ENCODE measurements at places on chromosomes 5 and 9.

GRCh38 chr5:73129143-73129542 is 8.8 kb downstream of the TMEM171 start:
- DNase-seq = no peak

- DNase-seq = no peak
Measured at GRCh38 chr5:175856408-175857100, 14.8 kb upstream of the CPLX2 start.

GRCh38 chr9:125889476-125890419 is 142.6 kb downstream of the PBX3 start:
- DNase-seq = peak; percentile 47

DNA sequence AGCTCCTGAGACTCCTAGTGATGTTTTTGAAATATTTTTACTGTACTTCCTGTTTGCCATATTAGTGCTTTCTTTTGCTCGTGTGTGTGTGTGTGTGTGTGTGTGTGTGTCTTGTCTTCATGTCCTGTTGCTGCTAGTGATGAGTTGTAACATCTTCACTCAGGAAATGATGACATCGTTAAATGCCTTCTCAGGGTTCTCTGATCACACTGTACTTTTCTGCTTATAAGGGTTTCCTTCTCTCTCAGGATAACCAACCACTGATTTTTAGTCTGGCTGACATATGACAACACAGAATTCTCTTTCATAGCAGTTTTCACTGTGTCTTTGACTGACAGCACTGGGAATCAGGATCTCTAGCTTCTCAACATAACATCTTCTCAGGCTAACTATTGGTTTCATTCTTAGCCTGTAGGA is 16.1 kb downstream of the SV2C start:
- no peak for DNase-seq

DNA sequence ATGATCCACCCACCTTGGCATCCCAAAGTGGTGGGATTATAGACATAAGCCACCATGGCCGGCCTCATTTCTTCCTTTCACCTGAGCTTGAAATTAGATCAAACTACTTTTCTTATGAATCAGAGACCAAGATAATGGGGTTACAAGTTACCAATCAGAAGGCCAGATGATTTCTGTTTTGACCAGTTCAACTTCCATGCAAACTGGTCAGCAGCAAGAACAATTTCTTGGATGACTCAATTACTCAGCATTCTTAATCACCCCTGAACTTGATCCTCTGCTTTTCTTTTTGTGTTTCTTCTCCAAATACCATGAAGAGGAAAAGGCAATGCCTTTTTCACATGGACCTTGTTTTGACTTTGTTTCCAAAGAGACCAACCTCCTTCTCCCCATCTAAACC is 10.0 kb upstream of the PLIN2 start:
- DNase-seq = no peak

DNA sequence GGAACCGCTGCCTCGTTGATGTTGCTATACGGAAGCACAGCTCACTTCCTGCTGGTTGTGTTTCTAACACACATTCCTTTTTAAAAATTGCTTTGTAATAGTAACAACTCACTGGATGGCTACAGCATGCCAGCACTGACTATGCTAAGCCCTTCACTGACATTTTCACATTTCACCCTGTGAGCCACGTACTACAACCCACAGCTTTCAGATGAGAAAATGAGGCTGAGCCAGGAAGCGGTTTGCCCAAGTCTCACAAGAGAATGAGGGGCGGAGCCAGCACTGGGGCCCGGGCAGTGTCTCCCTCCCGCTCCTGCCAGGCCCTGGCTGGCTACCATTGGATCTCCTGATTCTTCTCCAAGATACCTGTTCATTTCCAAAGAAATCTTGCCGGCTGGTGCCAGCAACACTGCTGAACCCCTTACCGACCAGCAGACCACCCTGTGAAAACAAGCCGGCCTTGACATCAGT is 38.3 kb downstream of the FAM78A start:
- DNase-seq = peak; percentile 69

- DNase-seq = no peak
Measured at GRCh38 chr9:110114086-110114858, 93.7 kb downstream of the C9orf152 start.

- DNase-seq = no peak
Measured at GRCh38 chr5:38250763-38251448, 7.5 kb upstream of the EGFLAM start.

Measured in right hindlimb (tissue), 1 donor.